ENCODE measurements at places on chromosomes 16 and 17.

- no peak for DNase-seq
These were observed 27.2 kb downstream of the MARCHF10 start for GRCh38 chr17:62780951-62781350.

DNA sequence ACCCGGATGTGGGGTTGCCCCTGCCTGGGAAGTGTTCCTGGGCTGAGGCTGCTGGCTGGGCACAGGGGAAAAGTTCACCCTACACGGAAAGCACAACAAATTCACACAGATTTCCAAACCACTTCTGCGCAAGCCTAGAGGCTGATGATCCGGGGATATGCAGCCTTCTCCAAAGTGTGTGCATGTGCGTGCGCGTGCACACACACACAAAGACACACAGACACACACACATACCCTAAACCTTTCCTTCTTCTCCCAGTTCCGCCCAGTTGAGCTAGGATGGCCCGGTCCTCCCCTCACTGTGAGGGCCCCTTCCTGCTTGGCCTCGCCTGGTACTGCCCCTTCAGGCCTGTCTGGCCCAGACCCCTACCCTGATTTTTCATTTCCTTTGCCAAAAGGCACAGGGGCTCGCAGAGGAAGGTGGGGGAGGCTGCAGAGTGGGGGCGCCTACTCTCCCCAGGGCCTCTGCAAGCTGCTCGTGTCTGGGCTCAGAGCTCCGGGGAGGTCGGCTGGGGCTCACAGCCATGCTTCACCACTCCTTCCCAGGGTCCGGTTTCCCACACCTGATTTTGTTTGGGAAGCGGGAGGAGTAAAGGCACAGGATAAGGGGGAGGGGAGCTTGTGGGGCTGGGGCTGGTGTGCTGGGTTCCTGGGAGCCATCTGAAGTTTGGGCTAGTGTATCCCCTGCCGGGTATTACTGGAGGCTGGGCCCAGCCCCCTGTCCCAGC, 144.7 kb downstream of the ENGASE start:
- no peak for DNase-seq

- no peak for DNase-seq
These were observed 136.4 kb downstream of the NPIPB5 start for GRCh38 chr16:22646948-22647556.

GRCh38 chr17:68541816-68542215, 29.6 kb downstream of the PRKAR1A start:
- no peak for DNase-seq

- no peak for DNase-seq
These were observed 530 bp upstream of the CCL22 start for GRCh38 chr16:57358086-57358420.

- no peak for DNase-seq
These were observed 26.5 kb upstream of the SLC25A19 start for GRCh38 chr17:75315541-75316243.

- DNase-seq: no peak
These were observed 24.2 kb downstream of the MPG start for GRCh38 chr16:102060-102855.

- no peak for DNase-seq
These were observed 2.4 kb upstream of the PKD1L3 start for GRCh38 chr16:72002619-72003018.

GRCh38 chr16:11302977-11303376, 21.8 kb upstream of the PRM1 start:
- DNase-seq: no peak

DNA sequence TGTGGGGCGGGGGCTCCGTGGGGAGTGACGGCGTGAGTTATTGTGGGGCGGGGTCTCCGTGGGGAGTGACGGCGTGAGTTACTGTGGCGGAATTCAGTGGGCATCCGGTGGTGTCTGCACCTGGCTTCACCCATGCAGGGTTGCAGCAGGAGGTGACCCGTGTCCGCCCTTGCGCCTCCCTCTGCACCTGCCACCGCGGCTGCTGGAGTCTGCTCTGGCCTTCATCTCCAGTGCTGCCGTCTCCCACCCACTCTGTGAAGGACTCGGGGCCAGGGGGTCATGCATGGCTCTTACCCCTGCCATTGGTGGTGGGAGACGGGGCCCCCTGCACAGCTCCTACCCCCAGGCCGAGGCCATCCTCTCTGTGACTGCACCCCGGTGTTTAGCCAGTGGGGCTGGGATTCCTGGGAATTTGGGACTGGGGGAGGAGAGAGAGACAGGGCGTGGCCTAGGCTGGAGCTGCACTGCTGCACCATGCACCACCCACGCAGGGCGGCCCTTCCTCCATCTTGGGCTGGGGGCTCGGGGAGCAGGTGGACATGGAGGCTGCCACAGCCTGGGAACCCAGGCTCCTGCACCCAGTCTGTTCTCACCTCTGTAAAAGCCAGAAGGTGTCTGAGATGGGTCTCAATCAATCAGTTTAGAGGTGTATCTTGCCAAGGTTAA, 1.3 kb upstream of the PABPN1L start:
- DNase-seq: no peak

DNA sequence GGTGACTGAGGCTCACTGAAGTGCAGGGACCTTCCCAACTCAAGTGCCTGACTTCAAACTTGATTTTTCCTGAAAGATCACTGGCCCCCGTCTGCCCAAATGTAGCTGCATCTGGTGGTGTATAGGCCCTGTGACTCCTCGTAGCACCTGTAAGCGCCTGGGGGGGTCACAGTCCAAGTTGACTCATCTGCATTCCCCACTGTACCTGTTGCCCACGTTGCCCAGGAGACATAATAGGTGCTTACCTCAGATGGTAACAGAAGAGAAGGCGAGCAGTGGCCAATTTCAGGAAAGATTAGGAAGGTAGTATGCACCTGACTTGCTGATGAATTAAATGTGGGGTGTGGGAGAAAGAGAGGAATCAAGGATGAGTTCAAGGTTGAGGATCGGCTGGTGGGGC, 44.1 kb upstream of the EMP2 start:
- DNase-seq: no peak

DNA sequence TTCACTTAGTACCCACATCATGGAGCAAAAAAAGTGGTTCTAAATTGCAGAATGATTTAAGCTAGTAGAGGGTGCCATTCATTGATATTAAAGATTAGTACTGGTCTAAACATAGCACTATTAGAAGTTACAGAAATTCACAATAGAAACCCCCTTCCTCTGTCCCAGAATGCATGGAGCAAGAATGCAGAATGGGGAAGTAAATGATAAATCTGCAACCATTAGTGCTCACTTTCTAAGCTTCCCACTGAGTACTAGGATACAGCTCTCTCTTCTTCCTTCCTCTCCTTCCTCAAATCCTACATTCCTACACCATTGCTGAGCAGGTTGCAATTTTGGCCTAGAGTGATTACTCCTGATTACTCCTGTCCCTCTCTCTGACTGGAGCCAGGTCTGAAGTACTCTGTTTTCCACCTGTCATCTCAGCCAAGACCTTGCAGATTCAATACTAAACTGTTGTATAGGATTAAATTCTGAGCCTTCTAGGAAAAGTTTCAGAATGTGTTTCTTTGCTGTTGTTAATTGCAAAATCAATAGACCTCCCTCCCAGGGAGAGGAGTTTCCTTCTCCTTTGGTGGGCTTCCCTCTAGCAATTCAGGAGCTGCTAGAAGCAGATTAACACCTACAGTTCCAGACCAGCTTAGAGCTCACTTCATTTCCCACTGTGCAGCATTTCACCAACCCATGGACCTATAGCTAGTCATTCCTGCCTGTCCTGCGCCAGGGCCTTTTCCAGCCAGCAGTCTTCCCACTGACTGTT, 165.5 kb upstream of the TBX2 start:
- no peak for DNase-seq

- DNase-seq: no peak
These were observed 10.0 kb downstream of the POLDIP2 start for GRCh38 chr17:28347261-28347891.

- no peak for DNase-seq
These were observed 251.5 kb downstream of the CA10 start for GRCh38 chr17:51907041-51907440.

- DNase-seq: no peak
These were observed 53.9 kb downstream of the NSRP1 start for GRCh38 chr17:30170415-30170987.

GRCh38 chr16:30600215-30600614, 10.0 kb downstream of the ZNF689 start:
- no peak for DNase-seq

GRCh38 chr17:42409523-42410318, 13.3 kb downstream of the CAVIN1 start:
- DNase-seq: no peak

DNA sequence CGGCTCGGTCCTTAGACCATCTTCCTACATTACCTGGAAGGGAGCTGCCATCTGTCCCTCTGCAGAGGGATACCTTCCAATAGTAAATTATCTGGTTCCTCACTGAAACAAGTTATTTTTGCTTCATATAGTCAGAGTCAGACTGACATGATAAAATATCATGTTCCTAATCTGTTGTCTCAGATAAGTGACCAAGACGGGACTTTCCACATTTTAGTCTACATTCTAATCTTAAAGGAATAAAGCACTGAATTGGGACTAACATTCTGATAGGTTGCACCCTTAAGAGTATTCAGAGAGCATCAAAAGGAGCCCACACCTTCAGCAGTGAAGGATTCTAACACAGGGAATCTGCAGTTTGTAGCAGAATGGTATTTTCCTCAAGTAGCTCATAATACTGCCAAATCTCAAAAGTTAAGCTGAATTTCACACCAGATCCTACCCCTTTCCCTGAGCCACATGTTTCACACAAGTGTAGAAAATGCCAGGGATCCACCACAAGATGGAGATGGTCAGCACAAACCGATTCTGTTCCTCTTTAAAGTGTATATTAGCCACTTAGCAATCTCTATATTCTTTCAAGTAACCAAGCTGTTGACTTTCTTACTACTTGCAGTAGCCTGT, 13.4 kb downstream of the GINS2 start:
- no peak for DNase-seq

DNA sequence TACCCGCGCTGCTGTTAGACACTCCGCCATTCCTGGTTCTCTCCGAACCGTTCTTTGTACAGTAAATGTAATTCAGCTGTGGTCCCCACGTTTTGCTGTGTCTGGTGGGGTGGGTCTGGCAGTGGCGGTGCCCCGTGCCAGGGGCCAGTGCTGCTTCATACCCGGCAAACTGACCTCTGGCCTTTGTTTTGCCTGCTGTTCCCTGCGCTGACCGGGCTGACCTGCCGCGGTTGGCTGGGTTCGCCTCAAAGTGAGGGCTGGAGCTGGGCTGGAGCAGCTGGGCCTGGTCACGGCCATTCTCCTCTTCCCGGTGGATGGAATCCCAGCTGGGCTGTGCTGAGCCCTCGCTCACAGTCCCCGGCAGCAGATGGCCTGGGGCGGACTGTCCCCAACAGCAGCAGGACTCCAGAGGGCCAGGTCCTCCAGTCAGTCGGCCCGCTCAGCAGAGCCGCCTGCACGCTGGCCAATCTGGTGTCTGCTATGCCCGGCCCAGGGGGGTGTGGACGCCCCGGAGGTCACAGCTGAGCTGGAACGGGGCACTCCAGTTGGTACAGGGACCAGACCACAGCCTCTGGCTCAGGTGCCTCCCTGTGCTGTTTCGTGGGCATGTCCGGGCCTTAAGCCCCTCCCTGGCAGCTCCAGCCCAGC, 1.5 kb upstream of the WFIKKN1 start:
- no peak for DNase-seq

DNA sequence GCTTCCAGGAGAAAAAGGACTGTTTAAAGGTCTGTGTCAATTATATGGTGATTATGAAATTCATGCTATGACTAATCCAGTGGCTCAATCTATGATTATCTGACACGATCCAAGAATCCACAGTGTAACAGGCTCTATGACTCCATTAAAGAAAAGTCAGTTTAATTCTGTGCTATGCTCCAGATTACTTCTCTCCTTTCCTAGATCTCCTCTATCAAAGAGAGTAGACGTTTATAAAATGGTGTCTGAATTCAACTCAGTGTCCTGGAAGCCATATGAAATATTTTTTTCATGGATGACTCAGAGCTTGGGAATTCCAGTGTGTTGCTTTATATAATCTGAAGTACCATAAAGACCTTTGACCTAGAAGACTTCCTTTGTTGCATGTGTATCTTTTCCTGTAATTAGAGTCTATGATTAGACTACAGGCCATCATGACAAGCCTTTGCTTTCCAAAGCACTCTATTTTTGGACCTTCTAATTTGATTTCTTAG, 27.0 kb upstream of the NF1 start:
- DNase-seq: no peak

DNA sequence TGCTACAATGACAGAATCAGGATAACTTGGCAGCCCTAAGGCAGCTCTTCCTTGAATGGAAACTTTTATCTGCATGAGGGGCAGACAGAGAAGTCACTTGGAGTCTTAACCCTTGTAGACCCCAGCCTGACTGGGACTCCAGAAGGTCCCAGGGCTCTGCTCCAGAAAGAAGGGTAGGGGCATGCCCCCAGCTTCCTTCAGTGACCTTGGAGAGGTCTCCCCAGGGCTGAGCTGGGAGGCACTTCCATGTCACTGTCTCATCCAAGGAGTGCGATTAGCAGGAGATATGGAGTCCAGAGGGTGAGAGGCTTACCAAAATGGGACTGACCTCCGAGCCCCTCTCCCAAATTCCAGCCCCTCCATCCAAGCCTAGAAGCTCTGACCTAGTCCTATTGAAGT, 3.4 kb upstream of the NLRC5 start:
- no peak for DNase-seq

DNA sequence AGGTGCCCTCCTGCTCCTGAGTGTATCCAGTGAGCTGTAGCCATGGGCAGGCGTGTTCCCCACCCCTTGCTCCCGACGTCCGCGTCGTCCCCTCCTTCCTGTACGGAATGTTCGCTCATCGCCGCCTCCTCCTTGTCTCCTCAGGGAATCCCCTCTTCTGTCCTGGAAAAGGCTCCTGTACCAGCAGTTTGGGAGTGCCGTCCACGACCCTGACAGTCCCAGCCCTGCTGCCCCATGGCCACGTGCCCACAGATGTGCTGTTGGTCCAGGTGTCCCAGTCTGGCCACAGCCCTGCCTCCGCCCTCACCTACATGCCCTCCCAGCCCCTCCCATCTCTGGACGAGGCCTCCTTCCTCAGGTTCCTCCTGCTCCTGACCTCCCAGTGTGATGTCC, 30.2 kb downstream of the OR1D5 start:
- DNase-seq: no peak

- no peak for DNase-seq
These were observed 16.4 kb downstream of the ATP6V0A1 start for GRCh38 chr17:42475121-42475520.

GRCh38 chr16:11175787-11176341, 80.1 kb downstream of the SOCS1 start:
- no peak for DNase-seq

Measured in CD4-positive, alpha-beta memory T cell (primary cell).